ENCODE measurements at places on chromosomes 2 and 18.

GRCh38 chr2:54456362-54456611, 160 bp downstream of the SPTBN1 start:
- DNase-seq, result no peak

- DNase-seq, result no peak
Measured at GRCh38 chr2:71607151-71607889, 154.0 kb downstream of the DYSF start.

- no peak for DNase-seq
Measured at GRCh38 chr2:178229927-178230326, 35.6 kb downstream of the OSBPL6 start.

- no peak for DNase-seq
Measured at GRCh38 chr2:11914455-11914854, 168.0 kb downstream of the LPIN1 start.

GRCh38 chr2:218805627-218806026, 23.7 kb downstream of the CYP27A1 start:
- no peak for DNase-seq

DNA sequence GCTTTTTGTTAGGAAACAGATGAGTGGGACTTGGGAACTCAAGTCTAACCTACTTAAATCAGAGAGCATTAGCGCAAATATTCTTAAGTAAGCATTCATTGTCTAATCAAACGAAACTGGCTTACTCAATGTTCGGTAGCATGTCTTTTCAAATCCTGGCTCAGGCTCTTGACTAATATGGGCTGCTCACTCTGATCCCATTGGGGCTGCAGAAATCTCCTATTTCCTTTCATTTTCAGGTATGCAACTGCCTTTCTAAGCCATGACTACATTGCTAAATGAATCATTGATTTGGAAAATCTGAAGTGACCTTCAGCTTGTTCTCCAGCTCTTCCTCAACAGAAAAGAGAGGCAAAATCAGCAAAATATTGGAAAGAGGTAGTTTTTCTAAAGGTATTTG, 2084.4 kb upstream of the PIK3C3 start:
- no peak for DNase-seq

DNA sequence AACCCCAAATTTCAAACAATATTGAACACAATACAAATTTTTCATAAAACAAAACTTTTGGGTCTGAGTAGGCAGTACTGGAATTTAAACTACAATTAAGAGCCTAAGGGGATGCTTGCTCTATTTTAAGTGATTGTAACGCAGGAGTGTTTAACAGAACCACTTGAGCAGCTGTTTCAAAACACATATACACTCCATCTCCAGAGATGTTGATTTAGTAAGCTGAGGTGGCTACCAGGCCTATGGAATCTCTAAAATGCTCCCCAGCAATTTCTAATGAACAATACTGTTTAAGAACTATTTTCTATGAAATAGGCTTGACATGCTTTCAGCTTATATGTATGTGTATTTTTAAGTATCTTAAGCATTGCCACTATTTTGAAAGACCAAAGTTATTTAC, 58.5 kb downstream of the SP3 start:
- DNase-seq, result no peak

DNA sequence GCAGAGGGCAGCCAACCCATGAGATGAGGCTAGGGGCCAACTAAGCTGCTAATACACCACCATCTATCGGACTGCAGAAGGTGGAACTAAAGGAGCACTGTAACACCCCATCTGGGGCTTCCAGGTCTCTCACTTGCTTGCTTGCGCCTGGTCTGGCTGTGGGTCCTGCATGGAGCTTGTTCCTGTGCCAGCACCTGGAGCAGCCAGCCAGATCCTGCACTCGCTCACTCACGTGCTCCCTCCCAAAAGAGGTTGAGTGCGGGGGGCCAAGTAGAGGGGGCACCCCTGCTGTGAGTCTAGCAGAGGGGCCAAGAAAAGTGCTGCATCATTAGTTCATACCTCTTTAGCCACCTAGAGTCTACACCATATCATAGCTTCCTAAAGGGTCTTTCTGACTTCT, 250.9 kb downstream of the LRRTM4 start:
- no peak for DNase-seq

DNA sequence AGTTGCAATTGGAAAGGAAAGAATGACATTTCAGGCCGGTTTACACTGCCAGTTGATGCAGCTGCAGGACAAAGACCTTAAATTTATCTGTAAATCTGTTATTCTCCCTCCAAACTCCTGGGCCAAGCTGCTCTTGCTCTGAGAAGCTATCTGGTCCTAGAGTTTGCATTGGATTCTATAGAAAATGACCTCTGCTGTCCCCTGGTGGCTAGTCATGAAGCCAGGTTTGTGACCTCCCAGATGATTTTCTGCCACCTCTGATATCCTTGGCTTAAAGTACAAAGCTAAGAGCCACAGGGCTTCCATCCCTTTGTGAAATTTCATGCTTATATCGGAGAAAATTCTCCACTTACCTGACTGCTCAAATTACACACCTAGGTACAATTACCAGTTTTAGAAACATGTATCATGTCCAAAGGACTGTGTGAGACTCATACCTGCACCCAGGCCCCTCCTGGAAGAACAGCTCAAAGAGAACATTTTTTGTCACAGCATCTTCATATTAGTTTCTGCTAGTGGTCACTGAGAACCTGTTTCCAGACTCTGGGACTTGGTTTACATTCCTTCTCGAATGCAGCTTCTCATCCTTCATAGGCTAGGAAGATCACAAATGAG, 28.9 kb upstream of the IER3IP1 start:
- DNase-seq, result no peak

- no peak for DNase-seq
Measured at GRCh38 chr2:68463287-68463877, 3.7 kb downstream of the FBXO48 start.

DNA sequence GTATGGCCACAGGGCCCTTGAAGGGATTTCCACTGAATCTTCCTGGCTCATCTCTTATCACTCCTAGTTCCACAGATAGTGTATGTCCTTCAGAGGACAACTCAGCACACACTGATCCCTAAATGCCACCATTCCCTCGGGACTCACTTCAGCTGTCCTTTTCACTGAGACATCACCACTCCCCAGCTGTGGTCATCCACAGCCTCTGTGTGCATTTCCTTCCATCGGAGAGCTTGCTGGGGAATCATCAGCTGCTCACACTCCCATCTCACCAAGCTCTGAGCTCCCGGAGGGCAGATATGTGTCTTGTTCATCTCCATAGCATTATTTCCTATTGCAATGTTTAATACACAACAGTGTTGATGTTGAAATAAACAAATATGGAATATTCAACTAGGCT, 759.5 kb downstream of the RNF144A start:
- no peak for DNase-seq

DNA sequence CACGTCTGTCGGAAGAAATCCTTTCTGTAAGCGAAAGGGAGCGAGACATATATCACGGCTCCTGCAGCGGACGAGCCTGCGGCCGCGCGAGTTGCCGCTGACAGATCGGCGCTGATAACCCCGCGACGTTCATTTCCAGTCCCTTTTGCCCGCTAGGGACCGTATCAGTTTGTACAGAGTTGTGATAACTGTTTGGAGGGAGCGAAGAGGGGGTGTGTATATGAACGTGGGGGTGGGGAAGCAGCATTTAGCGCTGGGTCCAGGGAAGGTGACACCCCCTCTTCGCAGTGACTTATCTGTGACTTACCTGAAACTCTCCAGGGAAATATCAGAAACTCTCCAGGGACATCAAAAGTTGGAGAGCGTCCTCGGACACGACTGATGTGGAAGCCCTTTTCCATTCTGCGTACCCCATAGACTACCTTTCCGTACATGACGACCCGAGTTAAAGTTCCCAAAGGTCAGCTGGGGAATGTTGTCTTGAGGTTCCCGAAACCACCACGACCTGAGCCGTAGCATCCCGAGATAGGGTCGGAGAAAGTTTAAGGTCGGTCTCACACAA, 948 bp upstream of the GATA6 start:
- DNase-seq, result no peak

DNA sequence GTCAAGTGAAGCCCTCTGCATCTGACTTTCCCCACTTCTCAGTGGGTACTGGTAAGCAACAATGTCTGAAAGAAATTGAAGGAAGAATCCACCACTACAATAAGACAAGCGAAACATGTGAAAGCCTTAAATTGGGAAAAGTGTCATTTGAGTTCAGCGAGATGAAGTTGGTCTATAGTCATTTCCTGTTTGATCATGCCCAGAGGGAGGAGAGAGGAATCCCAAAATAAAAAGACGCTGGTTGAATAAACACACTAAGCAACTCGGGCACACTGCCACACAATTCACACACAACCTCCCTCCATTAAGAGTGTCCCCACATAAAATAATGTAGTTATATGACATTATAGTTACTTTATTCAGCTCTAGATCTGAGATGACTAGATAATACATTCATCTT, 166.1 kb downstream of the CBLN2 start:
- no peak for DNase-seq

GRCh38 chr18:68984342-68984741, 186.5 kb downstream of the CCDC102B start:
- DNase-seq, result no peak

GRCh38 chr2:211745295-211746097, 793.1 kb downstream of the ERBB4 start:
- no peak for DNase-seq

GRCh38 chr18:75317300-75317699, 106.7 kb downstream of the TSHZ1 start:
- DNase-seq, result no peak

DNA sequence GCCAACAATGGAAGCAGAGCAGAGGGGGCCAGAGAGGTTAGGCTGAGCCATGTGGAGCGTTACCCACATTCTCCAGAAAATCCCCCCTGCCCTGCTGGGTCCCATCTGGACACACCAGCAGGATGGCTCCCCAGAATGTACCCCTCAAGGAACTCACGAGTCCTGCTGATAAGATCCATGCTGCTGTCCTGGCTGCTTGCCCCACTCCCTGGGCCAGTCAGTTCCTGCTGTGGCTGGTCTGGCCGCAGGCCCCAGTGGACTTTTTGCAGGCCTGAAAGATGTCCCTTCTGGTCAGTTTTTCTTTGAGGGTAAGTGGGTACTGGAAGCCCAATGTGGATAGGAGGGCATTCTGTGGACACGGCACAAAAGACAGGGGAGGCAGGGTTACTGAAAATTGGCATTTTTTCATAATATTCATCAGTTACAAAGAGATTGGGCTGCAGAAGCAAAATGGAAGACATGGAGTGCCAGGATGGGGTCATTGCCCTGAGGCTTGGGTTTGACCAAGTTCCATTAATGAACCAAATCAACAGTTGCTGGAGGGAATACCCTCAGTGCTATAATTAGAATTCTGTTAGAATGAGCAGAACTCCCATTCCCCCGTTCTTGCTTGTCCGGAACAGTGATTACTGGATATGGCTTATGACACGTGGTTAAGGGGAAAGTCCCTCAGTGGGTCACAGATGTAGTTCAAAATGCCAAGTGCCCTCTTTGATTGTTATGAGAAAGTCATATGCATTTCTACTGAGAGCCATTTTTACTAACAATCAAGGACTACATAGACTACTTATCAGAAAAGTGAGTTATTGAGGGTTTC, 38.7 kb downstream of the SLC4A5 start:
- DNase-seq, result no peak

DNA sequence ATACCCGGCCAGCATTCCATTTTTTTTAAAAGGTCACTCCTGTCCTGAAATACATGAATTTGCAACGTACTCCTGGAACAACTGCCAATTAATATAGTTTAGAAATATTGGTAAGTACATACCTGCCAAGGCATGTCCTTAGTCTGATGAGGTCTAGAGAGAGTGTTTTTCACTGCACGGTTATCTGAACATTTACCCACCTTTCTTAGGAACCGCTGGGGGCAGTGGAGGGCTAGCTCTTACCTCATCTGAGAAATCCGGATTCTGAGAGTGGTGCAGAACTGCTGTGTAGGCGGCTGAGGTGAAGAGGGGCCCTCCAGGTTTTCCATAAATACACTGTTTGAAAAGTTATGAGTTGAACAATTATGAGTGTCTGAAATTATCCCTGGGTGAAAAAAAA, 133.1 kb upstream of the CCDC195 start:
- DNase-seq, result no peak

- DNase-seq, result no peak
Measured at GRCh38 chr2:12083081-12083581, 336.7 kb downstream of the LPIN1 start.

All from GM04503 (cell line).